ENCODE measurements at places on chromosomes 4 and X.
A peak's percentile ranks its signal among the peaks of the same experiment; 100 is the strongest.

DNA sequence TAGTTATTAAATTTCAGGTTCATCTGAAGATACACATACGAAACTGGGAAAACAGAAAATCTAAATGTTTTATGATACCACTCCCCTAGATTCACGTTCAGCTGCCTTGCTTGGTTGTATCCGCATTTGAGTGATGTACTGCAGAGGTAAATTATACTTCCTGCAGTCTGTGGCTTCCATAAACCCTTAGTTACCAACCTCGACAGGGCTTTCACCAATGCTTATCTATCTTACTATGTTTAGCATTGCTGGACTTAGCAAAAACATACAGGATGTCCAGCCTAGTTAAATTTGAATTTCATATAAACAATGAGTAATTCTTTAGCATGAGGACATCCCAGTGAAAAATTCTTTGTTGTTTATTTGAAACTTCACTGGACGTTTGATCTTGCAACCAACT, 108.8 kb downstream of the TMA16 start:
- no peak for DNase-seq

DNA sequence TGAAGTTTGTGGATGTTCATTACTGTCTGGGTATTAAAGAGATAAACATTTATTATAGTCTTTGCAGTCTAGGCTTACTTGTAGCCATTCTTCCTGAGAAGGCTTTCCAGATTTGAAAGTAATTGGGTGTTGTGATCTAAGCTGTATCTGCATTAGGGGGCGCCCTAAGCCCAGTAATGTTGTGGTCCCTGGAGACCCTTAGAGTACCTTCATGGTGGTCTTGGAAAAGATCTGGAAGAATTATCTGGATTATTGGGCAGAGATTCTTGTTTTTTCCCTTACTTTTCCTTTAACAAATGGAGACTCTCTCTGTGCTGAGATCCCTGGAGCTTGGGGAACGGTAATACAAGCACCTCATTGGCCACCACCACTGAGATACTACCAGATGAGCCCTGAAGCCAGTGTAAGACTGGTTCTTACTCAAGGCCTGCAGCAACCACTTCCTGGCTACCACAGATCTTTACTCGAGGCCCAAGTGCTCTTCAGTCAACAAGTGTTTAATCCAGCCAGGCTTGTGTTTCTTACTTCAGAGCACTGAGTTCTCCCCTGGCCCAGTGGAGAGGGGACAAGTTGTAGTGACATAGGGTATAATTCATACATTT, 63.1 kb downstream of the RTL3 start:
- DNase-seq = no peak

GRCh38 chrX:75673468-75673867, 111.6 kb downstream of the MAGEE2 start:
- DNase-seq = no peak

- DNase-seq = peak; percentile 46
Measured at GRCh38 chr4:78058591-78059523, 1.7 kb downstream of the FRAS1 start.

GRCh38 chrX:53269536-53270107, 11.8 kb downstream of the IQSEC2 start:
- no peak for DNase-seq

DNA sequence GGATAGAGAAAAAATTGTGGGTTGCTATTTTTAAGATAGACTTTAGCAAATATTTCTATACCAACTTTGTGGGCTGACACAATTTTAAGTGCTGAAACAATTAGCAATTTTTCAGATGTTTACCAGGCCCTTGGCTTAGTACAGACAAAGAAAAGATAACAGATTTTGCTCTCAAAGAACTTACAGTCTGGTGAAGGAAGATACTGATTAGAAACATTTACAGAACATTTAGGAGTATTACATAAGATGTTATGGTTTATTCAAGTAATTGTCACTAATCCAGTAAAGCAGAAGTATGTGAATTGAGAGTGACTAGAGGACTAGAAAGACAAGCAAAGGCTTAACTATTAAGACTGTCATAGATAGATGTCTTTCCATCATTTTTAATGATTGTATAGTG, 35.3 kb upstream of the NDUFC1 start:
- no peak for DNase-seq

Measured in NCI-H2171 treated with DMSO at 0.1 percent for 48 hours (cell line).